ENCODE measurements at places on chromosomes 12 and 14.

- DNase-seq = no peak
Observed at GRCh38 chr14:75570797-75571196, 7.6 kb upstream of the FLVCR2 start.

DNA sequence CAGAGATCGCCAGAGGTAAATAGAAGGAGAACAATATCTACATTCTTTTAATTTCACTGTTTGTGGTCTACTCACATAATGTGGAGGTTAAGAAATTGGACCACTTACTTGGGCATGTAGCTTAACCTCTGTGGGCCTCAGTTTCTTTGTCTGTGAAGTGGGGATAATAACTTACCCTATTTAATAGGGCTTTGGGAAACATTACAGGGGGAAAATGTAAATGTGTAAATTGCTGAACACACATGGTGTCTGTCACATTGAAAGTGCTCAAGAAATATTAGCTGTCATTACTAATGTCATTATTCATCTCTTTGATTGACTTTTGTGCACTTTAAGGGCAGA lies 140.5 kb downstream of the SLC8A3 start:
- DNase-seq = no peak

- DNase-seq = no peak
Observed at GRCh38 chr14:79734151-79734550, 477.2 kb downstream of the DIO2 start.

GRCh38 chr12:34400411-34400881 lies 378.1 kb downstream of the ALG10 start:
- DNase-seq = peak; percentile 2

GRCh38 chr12:45914090-45914489 lies 76.3 kb downstream of the SCAF11 start:
- peak; percentile 90 for DNase-seq

- no peak for DNase-seq
Observed at GRCh38 chr12:104956870-104957718, 996 bp downstream of the SLC41A2 start.

DNA sequence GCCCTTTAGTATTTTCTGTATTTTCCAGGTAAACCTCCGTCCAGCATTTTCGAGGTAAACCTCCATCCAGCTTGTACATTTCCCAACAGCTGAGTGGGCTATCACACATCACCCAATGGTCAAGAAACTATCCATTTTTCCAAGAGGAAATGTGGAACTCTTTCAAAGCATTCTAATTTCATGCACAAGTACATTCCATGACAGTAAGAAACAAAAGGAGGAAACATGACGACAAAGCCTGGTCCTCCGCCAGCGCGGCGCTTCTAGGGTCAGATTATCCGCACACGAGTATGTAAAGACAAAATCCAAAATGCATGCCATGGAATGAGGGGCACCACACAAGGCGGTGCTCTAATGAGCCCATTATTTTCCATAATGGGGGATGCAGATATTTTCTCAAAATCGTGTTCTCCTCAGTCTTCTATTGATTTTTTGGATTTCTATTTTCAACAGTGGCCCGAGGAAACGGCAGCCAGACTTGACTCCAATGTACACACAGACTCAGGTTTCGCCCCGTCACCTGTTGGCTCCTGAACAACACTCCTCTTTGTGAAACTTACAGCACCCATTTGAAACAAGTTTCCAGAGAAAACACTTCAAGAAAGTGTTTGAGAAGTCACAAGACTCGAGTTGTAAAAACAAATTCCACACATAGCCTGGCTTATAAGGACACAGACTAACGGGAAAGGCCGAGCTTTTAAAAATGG lies 107.4 kb downstream of the PRICKLE1 start:
- no peak for DNase-seq

- no peak for DNase-seq
Observed at GRCh38 chr12:42299392-42300308, 26.2 kb downstream of the ZCRB1 start.

- no peak for DNase-seq
Observed at GRCh38 chr12:31517994-31518393, 72.9 kb downstream of the DENND5B start.

GRCh38 chr14:59728304-59728703 lies 142.3 kb downstream of the RTN1 start:
- no peak for DNase-seq

GRCh38 chr12:47268501-47269454 lies 189.0 kb upstream of the AMIGO2 start:
- no peak for DNase-seq

DNA sequence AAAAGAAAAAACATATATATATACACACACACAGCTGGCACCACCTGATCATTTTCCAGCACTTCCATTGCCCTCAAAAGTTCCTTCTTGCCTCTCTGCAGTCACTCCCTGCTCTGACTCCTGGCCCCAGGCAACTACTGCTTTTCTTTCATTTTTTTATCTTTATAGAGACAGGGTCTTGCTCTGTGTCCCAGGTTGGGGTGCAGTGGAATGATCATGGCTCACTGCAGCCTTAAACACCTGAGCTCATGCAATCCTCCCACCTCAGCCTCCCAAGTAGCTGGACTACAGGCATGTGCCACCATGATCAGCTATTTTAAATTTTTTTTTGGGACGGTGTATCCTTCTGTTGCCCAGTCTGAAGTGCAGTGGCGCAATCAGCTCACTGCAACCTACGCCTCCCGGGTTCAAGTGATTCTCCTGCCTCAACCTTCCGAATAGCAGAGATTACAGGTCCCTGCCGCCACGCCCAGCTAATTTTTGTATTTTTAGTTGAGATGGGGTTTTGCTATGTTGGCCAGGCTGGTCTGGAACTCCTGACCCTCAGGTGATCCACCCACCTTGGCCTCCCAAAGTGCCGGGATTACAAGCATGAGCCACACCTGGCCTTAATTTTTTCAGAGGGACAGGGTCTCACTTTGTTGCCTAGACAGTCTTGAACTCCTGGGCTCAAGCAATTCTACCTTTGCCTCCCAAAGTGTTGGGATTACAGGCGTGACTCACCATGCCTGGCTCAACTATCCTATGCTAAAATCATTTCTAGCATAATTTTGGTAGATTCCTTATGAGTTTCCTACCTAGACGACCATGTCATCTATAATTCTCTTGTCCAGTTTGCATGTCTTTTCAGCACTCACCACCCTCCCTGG lies 7.8 kb downstream of the HSP90AA1 start:
- DNase-seq = no peak

DNA sequence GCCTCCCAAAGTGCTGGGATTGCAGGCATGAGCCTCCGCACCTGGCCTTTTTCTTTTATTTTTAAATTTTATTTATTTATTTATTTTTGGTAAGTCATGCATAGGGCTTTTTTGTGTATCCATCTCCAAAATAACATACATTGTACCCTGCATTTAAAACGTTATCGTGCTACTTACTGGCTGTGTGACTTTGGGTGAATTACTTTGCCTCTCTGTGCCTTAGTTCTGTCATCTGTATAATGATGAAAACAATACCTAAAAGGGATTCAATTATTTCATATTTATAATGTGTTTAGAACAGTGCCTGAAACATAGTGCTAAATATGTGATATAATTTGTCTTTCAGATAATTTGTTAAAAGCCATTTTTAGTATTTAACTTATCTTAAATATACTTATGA lies 19.6 kb downstream of the ZCRB1 start:
- no peak for DNase-seq

DNA sequence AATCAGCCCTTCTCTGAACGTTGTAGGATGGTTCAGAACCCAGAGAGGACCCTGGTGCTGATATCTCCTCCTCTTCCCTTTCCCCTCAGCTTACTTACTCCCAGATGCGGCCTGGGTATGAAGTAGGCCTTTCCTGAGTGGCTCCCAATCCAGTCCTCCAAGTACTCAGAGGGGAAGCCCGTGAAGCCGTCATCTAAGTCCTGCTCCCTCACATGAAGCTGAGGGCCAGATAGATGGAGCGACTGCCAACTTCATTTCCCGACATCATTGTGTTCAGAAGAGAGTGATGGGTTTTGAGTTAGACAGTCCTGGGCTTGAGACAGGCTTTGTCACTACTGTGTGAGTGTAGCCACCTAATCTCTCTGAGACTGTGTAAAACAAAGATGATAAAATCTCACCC lies 2.7 kb downstream of the APOLD1 start:
- DNase-seq = no peak

- no peak for DNase-seq
Observed at GRCh38 chr12:8465301-8465996, 9.7 kb downstream of the CLEC6A start.

DNA sequence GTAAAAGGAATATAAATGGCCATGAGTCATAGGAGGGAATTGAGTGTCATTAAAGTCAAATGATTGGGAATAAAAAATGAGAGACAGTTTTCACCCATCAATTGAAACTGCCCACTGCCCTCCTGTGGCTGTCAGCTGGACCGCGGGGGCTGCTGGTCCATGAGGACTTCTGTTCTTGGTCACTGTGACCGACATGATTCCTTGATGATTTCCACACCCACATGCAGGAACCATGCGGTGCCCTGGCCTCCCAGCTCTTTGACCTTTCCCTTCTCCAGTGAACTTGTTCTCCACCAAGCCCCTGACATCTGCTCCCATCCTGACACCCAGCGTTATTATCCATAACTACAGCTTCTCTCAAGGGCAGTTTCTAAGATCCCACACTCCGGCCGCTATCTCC lies 48.4 kb downstream of the C12orf75 start:
- DNase-seq = no peak

DNA sequence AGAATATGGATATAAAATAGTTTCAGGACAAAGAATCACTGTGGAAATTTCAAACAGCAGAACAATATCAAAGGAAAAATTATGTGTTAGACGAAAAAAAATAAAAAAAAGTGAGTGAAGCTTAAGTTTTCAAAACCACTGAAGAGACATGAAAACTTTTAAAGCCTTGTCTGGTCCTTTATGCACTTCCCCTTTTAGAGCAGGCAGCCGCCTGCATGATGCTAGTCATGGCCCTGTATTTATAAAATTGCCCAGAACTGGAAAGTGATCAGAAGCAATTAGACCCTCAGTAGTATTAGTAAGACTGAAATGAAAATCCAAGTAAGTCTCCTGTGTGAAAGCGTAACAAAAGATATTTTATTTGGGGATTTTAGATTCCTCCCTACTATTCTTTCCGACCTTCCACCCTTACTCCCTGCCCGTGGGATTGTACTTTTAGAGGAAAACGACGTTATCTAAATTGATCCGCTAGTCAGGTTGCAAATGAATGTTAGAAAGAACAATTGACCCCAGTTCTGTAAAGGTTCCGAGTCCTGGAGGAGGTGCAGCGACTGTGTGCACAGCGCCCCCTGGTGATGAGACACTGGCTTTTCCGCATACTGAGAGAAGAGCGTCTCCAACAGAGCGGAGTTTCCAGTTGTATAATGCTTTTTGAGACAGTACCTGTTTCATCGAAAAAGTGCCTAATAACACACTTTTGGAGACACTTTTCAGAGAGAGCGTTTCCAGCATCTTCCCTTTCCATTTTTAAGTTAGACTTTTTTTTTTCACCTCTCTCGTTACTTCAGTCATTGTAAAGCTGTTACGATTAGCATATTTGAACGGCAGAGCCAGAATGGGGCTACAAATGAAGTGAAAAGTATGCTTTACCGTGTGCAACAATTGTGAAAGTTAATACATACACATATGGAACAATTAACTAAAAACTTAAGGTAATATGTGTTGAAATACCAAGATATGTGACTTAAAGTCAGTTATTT lies 12.4 kb downstream of the MGST1 start:
- DNase-seq = peak; percentile 65

- peak; percentile 77 for DNase-seq
Observed at GRCh38 chr14:95098984-95099599, 58.2 kb downstream of the DICER1 start.

- no peak for DNase-seq
Observed at GRCh38 chr12:131962069-131962468, 12.3 kb downstream of the EP400 start.

GRCh38 chr12:117339104-117339503 lies 22.3 kb downstream of the NOS1 start:
- no peak for DNase-seq

GRCh38 chr14:59316151-59316830 lies 127.8 kb downstream of the DAAM1 start:
- DNase-seq = no peak

GRCh38 chr12:108995370-108995992 lies 25.4 kb downstream of the SVOP start:
- DNase-seq = no peak

- no peak for DNase-seq
Observed at GRCh38 chr14:53156238-53156637, 3.1 kb upstream of the DDHD1 start.

- no peak for DNase-seq
Observed at GRCh38 chr12:77349689-77350370, 284.5 kb upstream of the E2F7 start.

DNA sequence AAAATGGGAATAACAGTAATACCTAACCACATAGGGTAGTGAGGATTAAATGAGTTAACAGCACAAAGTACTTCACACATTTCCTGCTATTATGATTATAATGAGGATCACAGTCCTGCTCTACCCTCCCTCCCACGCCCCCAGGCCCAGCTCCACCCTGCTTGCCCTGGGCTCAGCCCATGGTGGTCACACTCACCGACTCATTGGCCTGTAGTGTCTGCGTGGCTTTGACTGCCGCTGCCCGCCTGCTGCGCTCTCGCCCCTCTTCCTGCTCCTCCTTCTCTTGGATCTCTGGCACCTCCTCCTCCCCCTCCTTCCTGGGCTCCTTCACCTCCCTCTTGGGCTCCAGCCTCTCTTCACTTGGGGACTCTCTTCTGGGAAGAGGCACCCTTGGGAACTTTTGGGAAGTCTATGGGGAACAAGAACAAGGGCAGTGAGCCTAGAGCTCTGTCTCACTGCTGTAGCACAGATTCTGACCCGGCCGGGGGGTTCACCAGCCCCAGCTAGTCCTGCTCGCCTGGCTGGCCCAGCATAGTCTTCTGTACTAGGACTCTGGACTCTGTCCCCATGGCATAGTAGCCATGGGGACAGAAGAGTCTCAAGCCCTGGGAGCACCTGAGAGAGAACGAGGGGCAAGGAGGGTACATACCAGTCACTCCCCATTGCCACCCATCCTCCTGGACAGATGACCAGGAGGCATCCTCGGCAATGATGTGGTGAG lies 7.1 kb upstream of the PNMA1 start:
- DNase-seq = no peak

GRCh38 chr12:42683933-42684801 lies 94.6 kb upstream of the PRICKLE1 start:
- DNase-seq = peak; percentile 32
